CD8-positive, alpha-beta memory T cell (primary cell): ENCODE measurements at places on chromosomes 16 and 17.

DNA sequence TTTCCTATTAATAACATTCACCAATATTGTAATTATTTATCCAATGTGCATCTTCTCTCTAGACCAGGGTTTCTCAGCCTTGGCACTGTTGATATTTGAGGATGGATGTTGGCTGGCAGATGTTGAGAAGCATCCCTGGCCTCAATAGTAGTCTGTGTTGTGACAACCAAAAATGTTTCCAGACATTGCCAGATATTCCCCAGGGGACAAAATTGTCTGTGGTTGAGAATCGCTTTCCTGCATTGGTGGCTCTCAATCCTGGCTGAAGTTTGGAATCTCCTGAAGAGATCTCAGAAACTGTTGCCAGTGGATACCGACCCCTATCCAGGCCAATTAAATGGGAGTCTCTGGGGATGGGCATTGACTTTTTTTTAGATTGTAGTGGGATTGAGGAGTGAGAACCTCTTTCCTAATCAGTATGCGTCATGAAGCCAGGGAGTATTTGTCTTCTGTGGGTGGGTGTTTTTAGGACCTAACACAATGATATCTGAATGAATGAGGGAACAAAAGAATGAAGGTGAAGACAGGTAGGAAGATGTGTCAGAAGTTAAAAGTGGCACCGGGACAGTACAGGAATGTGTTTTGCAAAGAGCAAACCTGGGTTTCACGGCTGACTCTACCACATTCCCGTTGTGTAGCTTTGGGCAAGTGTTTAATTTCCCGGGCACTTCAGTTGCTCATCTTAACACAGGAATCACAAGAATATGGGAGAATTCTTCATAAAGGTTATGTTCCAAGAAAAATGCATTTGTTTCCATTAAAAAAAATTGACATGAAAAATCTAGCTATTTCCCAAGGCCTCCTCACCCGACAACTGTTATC, 24.3 kb downstream of the HSD17B2 start:
- no peak for DNase-seq

DNA sequence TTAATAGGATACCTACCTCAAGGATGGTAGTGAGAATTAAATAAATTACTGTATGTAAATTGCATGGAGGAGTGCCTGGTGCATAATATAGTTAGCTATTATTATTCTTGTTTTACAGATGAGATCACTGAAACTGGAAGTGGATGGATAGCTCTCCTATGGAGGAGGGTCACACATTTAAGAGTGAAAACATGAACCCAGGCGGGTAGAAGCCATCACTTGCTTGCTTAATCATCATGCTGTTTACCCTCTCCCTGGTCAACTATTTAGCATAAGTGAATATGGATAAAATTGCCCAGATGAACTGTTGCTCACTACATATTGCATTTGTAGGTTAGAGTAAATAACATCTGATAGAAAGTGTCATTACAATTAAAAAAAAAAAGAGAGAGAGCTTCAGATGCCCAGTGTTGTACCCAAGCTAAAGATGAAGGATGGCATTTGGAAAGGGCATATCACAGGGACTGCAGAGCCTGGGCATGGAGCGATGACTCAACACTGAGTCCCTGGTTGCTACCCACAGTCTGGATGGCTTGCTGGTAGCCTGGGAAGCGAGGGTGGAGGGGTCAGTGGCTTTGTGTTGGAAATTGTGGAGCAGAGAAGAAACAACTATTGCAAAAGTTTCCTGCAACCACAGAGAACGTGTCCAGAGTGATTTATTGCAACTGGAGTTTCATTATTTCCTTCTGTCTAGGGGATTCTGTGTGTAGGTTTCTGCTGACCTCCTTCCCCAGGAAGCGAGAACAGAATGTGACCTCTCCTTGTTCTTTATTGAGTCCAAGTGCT, 414.4 kb downstream of the SHISA9 start:
- DNase-seq, result no peak

DNA sequence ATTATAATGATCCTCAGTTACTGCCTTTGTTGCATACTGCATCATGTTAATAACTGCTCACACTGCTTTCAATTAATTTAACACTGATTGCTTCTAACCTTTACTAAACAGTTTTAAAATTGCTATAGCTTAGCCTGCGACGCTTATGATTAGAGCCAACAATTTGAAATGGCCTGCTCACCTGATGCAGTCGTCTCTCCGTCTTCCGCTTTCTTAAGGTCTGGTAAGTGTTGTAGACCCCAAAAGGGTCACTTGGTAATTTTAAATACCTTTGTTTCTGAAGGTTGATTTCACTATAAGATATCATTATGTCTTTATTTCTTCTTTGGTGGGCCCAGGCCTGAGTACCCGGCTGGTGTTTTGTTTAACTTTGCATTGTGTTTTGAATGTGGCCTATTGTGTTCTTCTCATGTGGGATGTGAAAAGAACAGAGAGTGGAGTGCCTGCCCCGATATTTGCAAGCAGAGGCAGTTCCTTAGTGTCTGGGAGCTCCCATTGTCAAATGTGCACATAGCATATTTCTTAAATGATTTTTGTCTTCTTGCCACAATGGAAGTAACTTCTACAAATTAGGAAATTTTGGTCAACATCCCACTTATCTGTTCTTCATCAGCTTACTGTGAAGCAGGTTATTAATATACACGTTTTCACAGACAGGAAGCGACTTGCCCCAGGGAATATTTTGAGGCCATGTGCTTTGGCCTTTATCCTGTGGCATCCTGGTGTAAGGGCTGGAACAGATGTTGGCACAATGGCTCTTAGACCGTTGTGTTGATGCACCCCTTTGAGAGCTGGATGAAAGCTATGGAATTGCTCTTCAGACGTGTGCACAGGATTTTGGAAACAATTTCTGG, 2.9 kb downstream of the PHKB start:
- no peak for DNase-seq

GRCh38 chr17:55172612-55173011, 92.1 kb upstream of the HLF start:
- no peak for DNase-seq

DNA sequence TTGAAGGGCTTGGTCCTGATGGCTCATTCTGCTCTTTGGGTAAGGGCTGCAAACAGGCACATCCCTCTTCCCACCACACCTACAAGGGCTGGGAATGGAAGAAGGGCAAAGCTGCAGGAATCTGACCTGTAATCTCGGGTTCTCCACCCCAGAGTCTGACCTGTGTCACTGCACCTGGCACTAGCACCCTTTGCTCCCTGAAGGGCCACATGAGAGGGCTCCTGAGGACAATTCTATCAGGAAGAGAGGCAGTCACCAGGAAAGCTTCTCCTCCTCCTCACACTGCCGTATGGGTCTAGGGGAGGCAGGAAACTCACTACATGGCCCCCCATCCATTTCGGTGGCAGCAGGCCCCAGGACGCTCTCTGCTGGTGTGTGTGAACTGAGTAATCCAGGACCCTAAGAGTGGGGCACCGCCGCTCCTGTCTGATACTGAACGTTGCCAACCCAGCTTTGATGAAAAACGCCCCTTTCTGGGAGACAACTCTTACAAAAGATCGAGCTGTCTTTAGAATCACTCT, 26.4 kb downstream of the TTLL6 start:
- no peak for DNase-seq

- peak; percentile 84 for DNase-seq
Measured at GRCh38 chr16:50665128-50665878, 15.8 kb downstream of the SNX20 start.

DNA sequence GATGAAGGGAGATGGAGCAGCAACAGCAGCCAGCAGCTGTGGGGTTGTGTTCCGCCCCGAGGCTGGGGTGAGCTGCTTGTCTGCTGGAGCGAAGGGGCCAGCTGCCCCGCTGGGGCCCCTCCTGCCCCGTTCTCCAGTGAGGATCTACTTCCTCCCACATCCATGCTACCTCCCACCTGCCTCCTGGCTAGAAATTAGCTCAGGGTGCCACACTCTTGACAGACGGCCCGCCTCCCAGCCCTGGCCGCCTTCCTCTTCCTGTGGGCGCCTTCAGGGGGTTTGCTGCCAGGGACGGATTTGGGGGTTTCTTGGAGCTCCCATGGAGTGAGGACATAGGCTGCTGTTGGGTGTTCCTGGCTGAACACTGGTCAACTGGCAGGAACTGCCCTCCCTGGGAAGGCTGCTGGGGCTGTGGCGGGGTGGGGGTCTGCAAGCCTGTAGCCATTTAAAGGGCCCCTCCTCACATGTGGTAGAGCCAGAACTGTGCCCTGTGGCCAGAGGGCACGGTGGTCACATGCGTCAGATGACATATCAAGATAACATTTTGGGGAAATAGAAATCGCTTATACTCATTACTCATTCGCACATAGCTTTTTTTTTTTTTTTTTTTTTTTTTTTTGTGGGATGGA, 13.1 kb downstream of the TBC1D24 start:
- DNase-seq, result no peak

DNA sequence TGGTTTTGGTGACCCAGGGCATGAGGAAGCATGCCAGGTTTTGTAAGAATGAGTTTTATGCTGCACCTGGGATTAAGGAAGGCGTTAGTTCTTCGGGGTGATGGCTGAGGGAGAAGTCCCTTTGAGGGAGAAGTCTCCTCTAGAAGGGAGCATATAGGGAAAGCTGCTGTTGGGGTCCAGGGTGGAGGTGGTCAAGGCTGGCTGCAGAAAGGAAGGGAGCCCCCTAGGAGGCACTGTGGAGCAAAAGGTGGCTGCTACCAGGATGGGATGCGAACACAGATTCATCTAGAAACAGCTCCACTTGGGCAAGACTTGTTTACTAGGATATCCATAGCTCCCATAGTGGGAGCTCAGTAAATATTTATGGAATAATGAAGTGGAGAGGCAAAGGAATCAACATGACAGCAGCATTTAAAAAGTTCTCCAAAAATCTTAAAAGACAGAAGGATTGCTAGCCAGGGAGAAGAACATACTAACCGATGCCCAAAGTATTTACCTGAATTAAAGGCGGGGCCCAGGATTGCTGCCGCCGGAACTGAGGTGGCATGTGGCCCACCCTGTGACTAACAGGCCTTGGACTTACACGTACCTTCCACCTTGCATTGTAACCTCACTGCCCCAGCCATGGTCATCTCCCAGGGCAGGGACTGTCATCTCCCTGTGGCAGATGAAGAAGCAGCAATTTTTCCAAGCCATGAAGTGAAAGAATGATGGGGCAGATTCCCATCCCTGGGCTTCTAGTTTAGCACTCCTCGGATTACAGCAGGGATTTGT, 7.1 kb upstream of the LPCAT2 start:
- no peak for DNase-seq

DNA sequence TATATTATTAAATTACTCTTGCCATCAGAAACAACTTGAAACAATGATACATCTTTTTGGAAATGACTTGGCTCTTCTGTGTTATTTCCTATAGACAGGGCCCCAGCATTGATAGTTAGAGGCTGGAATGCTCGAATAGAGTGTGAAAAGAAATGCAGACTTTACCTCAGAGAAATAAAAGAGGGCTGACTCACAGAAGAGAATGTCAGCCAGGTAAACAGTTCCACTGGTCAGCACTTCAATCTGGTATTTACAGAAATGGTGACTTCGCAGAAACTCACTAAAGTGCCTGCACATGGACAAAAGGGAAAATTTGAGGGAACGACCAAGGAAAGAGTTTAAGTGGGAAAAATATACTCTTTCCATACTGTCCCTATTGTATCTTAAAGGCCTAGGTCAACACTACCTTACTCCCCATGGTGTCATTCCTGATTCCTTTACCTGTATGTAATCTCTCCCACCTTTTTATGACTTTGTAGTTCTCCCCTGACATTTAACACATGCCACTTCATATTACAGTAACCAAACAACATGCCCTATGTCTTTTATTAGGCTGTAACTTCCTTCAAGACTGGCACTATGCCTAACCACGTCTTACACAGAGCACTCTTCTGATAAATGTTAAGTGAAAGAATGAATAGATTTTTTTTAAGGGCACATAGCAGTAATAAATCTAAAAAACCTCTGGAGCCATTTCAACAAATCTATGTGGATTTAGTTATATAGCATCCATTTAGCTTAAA, 36.7 kb downstream of the AKAP10 start:
- DNase-seq, result no peak

DNA sequence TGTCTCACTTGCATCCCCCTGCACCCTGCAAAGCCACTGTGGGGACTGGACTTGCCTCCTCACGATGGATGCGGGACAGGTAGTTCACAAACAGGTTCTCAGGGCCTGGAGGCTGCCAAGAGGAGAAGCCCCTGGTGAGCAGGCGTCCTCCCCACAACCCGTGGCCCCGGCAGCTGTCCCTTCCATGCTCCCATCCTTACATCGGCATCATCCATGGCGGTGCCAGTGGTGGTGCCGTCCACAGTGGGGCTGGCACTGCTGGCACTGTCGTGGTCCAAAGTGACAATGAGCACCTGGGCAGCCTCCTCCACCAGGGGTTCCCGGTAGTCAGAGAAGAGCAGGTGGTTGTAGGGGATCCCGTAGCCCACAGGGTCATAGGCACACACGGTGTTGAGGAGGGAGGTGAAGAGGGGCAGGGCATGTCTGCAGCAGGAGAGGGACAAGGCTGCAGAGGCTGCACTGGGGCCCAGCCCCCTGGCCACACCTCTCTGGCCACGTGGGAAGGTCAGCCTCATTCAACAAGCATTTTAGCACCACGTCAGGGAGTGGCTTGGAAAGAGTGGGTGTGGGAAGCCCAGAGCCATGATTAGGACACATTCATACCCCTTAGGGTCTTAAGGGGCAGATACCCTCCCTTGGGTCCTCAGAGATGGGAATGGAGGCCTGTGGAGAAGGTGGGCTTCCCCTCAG, 12.6 kb downstream of the HID1 start:
- no peak for DNase-seq

DNA sequence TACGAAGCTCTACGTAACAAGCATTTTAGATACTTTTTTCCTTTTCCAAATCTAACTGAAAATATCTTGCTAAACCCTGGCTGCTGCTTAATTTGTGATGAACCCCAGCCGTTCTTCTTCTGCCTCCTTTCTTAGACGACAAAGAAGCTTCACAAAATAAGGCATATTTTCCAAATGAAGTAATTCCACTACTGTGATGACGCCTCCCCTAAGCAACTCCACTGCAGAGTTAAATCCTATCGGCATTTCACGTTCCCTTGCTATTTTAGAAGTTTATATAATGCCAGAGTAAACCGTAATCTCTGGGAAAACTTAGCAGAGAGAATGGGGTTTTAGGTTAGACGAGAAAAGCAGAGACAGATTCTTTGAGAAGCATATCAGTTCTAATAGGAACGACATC, 683.1 kb upstream of the SALL1 start:
- no peak for DNase-seq

DNA sequence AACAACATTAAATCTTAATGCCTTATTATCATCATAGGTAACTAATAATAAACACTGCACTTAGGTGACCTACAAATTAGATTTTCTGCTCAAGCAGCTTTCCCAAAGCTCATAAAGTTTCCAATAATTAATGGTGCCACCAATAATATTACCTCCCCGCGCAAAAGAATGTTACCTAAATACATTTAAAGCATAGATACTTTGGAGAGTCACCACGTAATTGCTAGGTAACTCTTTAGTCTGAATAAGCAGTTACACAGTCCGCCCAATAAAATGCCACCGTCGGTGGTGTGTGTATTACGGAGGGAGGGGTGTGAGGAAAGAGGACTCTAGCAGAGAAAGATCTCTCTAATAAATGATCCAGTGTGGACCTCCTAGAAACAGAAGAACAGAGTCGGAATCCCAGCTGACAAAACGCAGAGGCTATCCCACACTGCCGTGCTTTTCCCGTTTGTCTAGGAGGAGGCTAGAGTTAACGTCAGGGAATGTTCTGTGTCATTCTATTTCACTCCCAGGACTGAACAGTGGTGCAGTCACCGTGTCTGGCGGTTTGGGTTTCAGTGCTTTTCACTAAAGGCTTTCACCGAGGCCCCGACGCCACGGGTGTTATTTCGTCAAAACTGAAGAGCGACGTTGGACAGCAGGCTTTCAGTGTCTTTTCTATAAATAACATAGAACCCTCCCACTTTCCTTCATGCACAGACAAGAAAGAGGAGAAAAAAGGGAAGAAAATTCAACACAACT, 630 bp downstream of the RNFT1 start:
- no peak for DNase-seq
